ENCODE measurements at places on chromosomes 3 and 15.

GRCh38 chr3:13229273-13229949 lies 156.2 kb upstream of the IQSEC1 start:
- DNase-seq, result no peak

- no peak for DNase-seq
Measured at GRCh38 chr3:21526461-21526860, 224.5 kb downstream of the ZNF385D start.

GRCh38 chr3:14429237-14429636 lies 26.8 kb downstream of the SLC6A6 start:
- DNase-seq, result no peak

GRCh38 chr3:37981348-37981664 lies 9.3 kb upstream of the VILL start:
- no peak for DNase-seq

GRCh38 chr3:177624528-177625495 lies 427.5 kb upstream of the TBL1XR1 start:
- no peak for DNase-seq

DNA sequence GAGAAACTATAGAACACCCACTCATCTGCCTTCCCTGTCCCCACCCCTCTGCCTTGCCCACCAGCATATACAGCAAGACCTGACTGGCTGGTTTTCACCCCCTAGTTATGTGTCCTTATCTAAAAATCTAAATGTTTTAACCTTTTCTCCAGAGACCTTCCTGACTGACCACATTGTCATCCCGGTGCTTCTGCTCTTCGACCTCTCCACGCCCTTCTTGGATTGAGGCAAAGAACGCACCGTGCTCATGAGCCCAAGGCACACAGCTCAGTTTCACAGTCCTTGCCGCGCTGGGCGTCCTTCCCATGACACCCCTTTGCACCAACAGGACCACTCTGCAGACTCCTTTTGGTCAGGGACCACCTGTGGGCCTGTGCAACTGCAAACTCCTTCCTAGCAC lies 62.7 kb downstream of the B3GNT5 start:
- DNase-seq, result no peak

DNA sequence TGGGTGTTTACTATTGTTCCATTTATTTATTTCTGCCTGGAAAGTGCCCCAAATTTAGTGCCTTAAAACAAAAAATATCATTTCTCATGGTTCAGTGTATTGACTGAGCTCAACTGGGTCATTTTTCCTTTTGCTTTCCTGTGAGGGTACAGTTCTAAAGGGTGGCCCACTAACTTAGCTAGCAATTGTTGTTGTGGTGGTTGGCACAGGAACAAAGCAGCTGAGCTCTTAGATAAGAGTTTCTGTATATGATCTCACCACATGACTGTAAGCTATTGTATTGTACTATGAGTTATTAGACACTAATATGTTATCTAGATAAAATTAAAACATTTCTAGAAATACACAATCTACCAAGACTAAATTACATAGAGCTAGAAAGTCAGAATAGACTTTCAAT lies 1283.7 kb downstream of the OTOL1 start:
- no peak for DNase-seq

DNA sequence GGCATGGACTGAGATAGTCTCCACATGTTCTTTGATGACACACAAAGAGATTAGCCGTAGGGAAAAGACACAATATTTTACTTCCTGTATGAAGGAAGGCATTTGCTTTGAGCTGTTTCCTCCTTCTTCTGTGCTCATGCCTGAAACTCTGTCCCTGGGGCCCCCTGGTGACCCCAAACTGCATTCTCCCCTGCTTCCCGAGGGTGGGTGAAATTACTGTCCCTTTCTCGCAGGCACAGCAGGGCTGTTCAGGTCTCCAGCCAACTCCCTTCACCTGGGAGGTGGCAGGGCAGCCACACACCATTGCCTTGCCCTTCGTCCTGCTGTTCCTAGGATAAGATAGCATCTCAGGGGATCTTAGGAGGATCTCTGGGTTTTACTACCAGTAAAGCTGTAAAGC lies 79.2 kb downstream of the GABRG3 start:
- DNase-seq, result no peak

- DNase-seq, result no peak
Measured at GRCh38 chr3:112395181-112395895, 62.4 kb downstream of the CD200 start.

- no peak for DNase-seq
Measured at GRCh38 chr15:61008915-61009314, 220.2 kb downstream of the RORA start.

DNA sequence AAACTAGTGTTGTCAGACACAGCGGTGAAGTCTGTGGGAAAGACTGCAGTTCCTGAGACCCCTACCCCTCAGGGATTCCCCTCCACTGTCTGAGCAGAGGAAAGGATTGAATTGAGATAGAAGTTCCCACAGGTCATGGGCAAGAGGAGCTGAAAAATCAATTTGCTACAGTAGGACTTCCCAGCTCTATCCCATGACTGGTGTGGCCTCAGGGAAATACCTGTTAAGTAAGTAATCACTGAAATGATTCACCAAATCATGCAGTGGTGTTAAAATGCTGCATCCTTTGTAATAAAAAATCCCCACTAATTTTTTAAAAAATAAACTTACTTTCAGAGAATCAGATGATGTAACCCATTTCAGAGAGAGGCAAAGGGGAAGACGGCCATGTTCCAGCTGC lies 45.0 kb upstream of the SPRED1 start:
- DNase-seq, result no peak

- no peak for DNase-seq
Measured at GRCh38 chr3:21729888-21730459, 21.0 kb downstream of the ZNF385D start.

DNA sequence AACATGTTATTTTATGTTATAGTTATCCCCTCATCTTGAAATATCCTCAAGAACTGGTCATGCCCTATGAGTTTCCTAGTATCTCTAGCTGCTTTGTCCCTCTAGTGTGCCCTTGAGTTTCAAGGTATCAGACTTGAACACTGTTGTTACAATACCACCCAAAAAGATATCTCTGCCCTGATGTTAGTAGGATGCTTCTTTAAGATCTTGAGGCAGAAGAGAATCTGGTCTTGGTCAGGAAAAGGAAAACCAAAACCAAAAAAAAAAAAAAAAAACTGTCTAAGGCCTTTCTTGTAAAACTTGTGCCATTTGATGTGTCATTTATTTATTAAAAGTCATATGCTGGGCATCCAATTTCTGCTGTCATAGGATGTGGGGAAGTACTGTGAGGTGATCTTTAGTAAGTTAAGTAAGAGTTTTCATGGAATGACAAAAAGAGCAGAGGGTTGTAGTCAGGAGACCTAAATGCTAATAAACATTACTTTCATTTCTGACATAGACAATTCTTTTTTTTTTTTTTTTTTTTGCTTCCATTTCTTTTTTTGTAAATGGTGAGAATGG lies 229.7 kb downstream of the NECTIN3 start:
- DNase-seq, result no peak

DNA sequence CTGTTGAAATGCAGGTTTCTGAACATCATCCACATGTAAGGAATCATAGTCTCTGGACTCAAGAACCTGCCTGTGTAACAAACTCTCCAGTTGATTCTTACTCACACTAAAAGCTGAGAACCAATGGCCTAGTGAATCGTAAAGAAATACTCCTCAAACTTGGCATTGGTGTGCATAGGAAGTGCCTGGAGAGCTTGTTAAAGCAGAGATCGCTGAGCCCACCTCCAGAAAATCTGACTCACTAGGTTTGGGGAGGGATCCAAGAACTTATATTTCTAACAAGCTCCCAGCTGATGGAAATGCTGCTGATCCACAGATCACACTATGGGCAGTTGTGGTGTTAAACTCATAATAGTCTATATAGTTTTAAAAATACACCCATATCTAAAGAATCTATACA lies 55.8 kb upstream of the LMCD1 start:
- DNase-seq, result no peak

- peak; percentile 98 for DNase-seq
Measured at GRCh38 chr15:48798319-48798718, 12.6 kb downstream of the CEP152 start.

Measured in NCI-H524 (cell line).